Calu3 (cell line): ENCODE measurements at places on chromosomes 1 and 21. TPM values are rescaled to one million over a fixed set of nuclear protein-coding genes. Genes with fewer than 3 reads are reported as not detected.

DNA sequence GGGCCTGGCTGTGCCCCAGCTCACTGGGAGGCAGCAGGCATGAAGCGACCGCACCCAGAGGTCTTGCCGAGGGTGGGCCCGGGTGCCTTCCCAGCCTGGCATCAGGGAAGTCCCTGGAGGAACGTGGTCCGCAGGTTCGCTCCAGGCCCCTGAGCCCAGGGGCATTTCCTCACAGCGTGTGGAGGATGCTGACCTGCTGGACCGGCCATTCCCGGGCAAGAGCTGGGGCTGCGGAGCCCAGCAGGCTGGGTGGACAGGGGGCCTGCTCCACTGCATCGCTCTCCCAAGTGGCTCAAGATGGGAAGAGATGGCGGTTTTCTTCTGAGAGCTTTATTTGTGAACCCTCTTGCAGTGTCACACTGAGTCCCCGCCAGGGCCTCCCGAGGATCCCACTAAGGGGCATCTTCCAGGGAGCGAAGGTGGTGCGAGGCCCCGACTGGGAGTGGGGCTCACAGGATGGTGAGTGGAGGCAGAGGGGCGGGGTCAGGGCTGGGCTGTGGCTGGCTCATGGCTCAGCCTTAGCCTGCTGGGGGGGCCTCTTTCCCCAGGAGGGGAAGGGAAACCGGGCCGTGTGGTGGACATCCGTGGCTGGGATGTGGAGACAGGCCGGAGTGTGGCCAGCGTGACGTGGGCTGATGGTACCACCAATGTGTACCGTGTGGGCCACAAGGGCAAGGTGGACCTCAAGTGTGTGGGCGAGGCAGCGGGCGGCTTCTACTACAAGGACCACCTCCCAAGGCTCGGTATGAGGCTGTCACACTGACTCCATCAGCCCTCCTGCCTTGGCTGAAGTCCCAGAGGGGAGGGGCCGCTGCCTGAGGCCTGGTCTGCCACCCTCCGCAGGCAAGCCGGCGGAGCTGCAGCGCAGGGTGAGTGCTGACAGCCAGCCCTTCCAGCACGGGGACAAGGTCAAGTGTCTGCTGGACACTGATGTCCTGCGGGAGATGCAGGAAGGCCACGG, 7.2 kb upstream of the MMP23B start:
- no peak for DNase-seq
- no peak overlapping the region for H3K4me3 ChIP-seq
- no peak overlapping the region for H3K27ac ChIP-seq
- no peaks in the 10 kb centered on the region for H3K27me3 ChIP-seq

Gene MRPL9
- 106 and 118 TPM in 2 replicates for total RNA-seq

DNA sequence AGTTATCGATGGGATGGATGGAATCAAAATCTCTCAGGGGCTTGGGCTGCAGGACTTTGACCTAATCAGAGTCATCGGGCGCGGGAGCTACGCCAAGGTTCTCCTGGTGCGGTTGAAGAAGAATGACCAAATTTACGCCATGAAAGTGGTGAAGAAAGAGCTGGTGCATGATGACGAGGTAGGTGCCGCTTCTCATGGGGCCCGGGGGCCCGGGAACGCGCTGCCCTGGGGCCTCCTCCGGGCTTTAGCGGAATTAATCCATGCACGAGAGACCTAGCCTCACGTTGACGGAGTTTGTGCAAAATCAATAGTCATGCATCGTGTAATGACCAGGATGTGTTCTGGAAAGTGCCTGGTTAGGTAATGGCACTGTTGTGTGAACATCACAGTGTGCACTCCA, 43.8 kb downstream of the FAAP20 start:
- no peak for DNase-seq
- H3K27ac ChIP-seq: no peak overlapping the region

Gene SELE
- total RNA-seq: not detected in 2 replicates

Gene NUDT4B
- total RNA-seq: 0.78 and 1.7 TPM in 2 replicates

- H3K27ac ChIP-seq: no peak overlapping the region
- peaks cover 20% of the 10 kb centered on the region for H3K4me1 ChIP-seq
- no peaks in the 10 kb centered on the region for H3K27me3 ChIP-seq
- no peak overlapping the region for H3K4me3 ChIP-seq
- DNase-seq: no peak
- no peaks in the 10 kb centered on the region for H3K36me3 ChIP-seq
Measured at GRCh38 chr1:58460469-58460868, 86.1 kb downstream of the OMA1 start.

- peaks cover 25% of the 10 kb centered on the region for H3K4me1 ChIP-seq
- peak; percentile 96 for DNase-seq
- H3K27me3 ChIP-seq: no peaks in the 10 kb centered on the region
Measured at GRCh38 chr1:186680245-186681061, at the start of gene PTGS2. TSS of gene PTGS2 (minus strand) at chr1:186680423. CDS start at chr1:186680290, 133 bp downstream.
